ENCODE measurements at places on chromosomes 5 and 9. TPM values are rescaled to one million over a fixed set of nuclear protein-coding genes. Genes with fewer than 3 reads are reported as not detected.

Gene RAPGEF6
- total RNA-seq = 19.9 TPM

Gene TLR4
- total RNA-seq = 31.3 TPM

Gene TMEM8B
- 18.5 TPM for total RNA-seq

DNA sequence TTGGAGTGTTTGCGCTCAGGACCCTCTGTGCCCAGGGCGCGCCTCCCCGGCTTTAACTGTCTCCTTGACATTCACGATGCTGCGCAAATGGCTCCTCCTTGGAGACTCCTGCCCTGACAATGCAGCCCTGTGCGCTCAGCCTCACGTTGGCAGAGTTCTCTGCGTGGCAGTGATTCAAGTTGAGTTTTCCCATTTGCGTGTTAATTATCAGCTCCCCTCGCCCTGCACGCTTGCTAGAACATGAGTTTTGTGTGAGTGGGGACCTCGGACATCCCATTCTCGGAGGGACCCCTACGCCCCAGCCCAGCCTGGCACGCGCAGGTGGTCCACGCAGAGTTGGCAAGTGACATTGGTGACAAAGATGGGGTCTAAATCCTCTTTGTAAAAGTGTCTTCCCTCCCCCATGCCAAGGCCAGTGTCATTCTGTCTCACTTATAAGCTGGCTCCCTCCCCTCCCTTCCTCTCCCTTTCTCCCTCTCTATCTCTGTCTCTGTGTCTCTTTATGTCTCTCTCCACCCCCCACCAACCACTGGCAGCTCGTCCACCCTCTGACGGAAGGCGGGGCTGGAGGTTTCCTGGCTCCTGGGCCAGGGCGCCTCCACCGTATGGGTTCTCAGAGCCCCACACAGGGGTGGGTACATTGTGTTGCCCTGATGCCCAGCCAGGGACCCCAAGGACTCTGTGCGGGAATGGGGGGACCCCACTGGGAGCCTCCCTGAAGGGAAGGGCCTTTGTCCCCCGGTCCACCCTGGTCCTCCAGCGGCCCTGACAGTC lies 169.3 kb downstream of the OLFM1 start:
- DNase-seq = peak; percentile 72

DNA sequence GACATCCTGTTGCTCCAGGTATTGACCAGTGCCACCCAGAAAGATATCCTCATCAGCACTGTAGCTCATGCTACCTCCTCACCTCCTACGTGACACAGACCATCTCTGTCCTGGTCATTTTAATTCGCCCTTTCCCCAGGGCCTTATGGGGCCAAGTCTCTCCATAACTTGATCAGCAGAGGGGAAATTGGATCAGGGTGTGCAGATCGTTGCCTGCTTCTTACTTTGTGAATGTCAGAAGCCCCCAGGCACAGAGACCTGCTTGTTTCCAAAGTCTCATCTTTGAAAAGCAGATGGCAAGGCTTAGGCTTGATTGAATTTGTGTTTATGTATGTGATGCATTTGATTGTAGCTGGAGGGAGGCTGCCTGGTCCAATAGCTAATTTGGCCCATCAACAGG lies 8.8 kb upstream of the DBH start:
- DNase-seq = no peak

DNA sequence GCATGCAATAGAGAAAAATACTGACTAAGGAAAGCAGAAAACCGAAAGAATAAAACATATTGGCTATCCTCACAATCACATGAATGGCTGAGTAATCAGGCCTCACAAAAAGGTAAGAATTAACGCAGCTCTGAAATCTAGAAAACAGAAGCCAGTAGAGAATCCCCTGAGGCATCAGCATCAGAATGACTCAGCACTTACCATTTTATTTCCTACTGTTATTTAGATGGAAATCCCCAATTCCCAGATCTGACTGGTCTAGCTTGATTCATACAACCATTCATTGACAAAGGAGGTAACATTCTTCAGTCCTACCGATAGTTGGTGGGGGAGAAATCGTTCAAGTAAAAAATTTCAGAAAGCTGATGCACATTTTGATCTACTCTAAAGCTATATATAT lies 1408.4 kb upstream of the WWC1 start:
- DNase-seq = no peak
